ENCODE measurements at places on chromosomes 4 and X.

- no peak for DNase-seq
These were observed 331.1 kb downstream of the GRID2 start for GRCh38 chr4:92634882-92635281.

GRCh38 chrX:52277666-52278065, 91.2 kb upstream of the XAGE2 start:
- no peak for DNase-seq

- DNase-seq = no peak
These were observed 871 bp upstream of the SLITRK2 start for GRCh38 chrX:145816601-145817315.

DNA sequence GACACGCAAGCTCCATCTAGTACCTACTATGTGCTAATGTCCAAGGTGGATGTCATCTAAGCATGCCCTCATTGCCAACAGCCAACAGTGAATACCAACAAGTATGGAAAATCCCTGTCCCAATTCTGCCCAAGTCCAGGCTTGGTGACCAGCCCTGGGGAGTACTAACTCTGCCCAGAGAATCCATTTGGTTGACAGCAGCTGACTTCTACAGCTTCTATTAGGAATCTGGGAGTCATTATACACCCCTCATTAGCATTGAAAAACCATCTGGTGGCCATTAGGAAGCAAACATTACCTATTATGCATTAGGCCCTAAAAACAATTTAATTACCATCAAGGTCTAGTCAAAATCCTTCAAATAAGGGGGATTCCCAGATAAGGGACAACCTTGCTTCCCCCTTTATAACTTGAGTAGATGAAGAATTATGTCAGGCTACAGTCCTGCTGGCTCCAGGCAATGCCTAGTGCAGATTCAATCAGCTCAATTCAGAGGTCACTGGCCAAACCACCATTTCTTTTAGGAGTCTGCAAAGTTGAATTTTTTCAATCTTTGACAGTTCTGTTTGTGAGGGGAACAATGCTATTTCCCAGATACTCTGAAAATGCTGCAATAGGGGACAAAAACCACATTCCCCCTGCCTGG, 228.0 kb upstream of the LDB2 start:
- peak; percentile 10 for DNase-seq

- DNase-seq = peak; percentile 1
These were observed 47.2 kb upstream of the TFDP3 start for GRCh38 chrX:133265331-133265730.

- DNase-seq = no peak
These were observed 59.7 kb upstream of the MTM1 start for GRCh38 chrX:150508451-150509367.

- no peak for DNase-seq
These were observed 439.7 kb upstream of the DIAPH2 start for GRCh38 chrX:96244955-96245354.

- no peak for DNase-seq
These were observed 199.0 kb downstream of the GPC3 start for GRCh38 chrX:133786382-133786781.

- no peak for DNase-seq
These were observed 36.3 kb downstream of the ANXA10 start for GRCh38 chr4:168128601-168129000.

DNA sequence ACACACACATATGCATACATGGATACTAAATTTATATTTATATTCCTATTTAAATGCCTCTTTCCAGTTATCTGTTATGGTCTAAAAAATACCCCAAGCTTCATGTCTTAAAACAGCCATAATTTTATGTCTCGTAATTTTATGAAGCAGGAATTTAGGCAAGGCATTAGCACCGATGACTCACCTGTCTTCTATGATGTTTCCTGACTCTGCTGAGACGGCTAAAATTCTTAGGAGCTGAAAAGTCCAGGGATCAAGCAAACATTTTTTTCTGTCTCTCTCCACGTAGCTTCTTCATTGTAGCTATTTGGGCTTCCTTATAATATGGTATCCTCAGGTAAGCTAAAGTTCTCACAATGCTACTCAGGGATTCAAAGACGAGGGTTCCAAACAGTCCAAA, 930.3 kb downstream of the STIM2 start:
- peak; percentile 51 for DNase-seq

DNA sequence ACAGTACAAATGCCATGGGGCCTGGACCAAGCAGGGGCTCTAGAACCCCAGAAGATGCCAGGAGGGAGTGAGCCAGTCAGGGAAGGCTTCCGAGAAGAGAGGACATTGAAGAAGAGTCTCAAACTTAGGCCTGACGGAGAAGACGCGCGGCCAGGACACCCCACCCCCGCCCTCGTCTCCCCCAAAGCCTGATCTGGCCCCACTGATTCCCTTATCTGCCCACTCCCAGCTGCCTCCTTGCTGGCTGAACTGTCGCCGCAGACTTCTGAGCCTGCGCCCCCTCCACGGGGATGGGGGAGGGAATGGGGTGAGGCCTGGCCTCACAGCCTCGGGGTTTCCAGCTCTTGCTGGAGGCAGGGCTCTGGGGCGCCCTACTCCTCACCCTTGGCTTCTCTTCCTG, 3.6 kb upstream of the GATA1 start:
- no peak for DNase-seq

DNA sequence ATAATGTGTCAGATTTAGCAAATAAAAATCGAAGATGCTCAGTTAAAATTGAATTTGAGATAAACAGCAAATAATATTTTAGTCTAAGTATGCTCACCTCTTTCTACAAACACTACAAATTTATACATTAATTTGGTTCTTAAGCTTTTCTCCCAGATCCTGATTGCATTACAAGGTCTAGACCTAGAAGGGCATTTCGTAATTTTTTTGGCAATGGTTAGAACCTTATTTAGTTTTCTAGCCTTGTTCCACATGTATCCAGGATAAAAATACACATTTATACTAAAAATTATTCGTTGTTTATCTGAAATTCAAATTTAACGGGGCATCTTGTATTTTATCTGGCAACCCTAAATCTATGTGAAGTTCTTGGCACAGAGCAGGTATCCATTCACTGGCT, 2.5 kb upstream of the CDKL5 start:
- DNase-seq = peak; percentile 12

- DNase-seq = peak; percentile 22
These were observed 17.1 kb upstream of the TMEM150C start for GRCh38 chr4:82578935-82579334.

- DNase-seq = no peak
These were observed 404.0 kb upstream of the F9 start for GRCh38 chrX:139126493-139126892.

DNA sequence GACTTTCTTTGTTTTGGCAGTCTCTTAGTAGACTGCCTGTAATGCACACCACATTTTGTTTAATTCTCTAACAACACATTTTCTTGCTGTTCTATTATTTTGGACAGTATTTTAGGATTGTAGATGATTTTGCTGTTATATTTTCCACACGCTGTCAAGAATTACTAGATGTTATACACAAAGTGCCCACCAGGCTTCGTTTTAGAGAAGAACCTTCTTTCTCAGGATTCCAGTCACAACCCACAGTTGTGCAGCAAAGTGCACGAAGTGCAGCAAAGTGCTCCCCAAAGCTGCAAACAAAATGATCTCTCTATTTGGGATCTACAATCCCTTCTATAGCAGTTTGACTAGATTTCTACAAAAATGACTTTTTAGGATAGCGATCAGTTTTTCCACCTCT, 2.4 kb downstream of the ZNF141 start:
- DNase-seq = no peak

GRCh38 chr4:43047058-43047457, 154.5 kb downstream of the GRXCR1 start:
- no peak for DNase-seq

DNA sequence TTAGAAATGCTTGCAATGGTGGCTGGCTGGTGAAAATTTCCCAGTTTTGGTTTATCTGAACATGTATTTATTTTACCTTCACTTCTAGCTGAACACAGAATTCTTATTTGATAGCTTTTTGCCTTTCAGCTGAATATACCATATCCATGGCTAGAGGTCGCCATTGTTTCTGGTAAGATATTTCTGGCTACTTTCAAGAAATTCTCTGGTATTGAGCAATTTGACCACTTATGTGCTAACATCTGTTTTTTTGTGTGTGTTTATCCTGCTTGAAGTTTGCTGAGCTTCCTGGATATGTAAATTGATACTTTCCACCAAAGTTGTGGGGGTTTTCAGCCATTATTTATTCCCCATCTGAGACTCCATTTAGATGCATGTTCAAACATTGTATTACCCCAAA, 75.4 kb downstream of the FBXW7 start:
- peak; percentile 56 for DNase-seq

DNA sequence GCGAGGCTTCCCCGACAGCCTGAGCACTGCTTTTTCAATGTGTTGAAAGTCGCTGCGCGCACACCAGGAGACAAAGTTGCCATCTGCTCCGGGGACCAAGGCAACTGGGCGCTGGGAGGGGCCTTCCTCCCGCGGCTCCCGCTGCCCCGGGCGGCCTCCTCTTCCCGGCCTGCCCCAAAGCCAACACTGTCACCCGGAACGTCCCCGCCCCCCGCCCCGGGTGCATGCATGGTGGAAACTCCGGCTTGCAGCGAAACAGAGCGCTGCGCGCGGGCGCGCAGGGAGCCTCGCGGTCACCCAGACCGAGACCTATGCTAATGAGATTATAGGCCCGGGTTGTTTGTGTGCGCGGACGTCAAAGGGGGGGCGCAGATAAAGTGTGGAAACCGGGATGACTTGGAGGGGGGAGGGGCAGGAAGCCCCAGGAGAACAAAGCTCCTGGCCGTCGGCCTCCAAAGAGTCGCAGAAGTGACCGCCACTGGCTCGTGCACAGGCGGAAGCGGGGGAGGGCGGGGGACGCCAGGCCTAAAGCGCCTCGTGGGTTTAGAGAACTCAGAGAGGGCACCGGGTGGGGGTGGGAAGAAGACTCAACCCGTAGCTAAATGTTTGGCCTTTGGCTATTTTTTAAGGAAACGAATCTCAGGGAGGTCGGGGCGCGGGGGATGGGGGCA, 88.8 kb downstream of the BCOR start:
- DNase-seq = peak; percentile 36

- peak; percentile 2 for DNase-seq
These were observed 47.5 kb downstream of the NKX6-1 start for GRCh38 chr4:84451546-84451945.

DNA sequence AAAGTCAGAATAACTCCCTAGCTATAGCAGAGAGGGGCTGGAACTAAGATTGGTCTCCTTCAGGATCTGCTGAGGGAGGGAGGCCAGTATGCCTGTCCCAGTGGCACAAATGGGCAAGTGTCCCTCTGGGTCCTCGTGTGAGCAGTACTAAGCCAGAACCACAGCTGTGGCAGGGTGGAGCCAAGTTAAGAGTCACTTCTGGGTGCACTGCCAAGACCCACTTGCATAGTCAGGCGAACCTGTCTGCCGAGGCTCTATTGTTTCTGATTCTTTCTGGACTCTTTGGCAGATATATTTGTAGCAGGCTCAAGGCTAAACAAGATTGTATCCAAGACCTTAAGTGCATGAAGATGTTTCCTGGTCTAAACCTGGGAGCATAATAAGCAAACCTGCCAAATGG, 1123.7 kb upstream of the POU3F4 start:
- no peak for DNase-seq

- no peak for DNase-seq
These were observed 7.8 kb downstream of the SERTM2 start for GRCh38 chrX:111519215-111519614.

DNA sequence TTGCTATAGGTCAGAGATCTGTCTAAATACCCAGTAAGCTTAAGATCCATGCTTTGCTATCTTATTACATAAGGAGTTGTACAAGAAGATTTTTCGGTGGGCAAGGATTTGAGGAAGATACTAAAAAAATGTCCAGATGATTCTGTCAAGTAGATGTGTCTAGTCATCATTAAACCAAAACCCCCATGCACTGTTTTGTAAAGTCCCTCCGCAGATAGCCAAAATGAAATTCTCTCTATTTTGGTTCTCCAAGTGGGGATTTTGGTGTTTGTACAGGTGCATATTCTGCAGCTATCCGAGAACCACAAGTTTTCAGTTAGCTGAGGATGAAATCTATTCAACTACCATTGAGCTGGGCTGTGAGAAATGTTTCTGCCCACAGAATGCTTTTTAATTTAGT, 994.8 kb downstream of the NLGN4X start:
- no peak for DNase-seq

- DNase-seq = peak; percentile 35
These were observed 211.8 kb upstream of the PSAPL1 start for GRCh38 chr4:7646384-7647061.

DNA sequence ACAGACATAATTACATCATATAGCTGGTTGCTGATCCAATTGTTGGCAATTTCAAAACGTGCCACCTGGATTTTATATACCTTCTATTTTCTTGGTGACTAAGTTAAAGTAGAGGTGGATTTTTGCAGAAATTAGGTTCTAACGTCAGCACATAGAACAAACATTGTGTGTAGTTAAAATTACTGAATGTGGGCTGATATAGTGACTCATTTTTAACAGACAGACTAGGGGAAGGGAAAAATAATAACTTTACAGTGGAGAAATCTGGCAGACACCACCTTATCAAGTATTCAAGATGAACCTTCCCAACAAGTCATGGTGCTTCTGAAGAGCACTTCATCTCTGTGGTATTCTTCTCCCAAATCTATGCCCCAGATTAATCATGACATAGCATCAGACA, 134.5 kb downstream of the UCHL1 start:
- peak; percentile 65 for DNase-seq

GRCh38 chr4:38091636-38092035, 131.4 kb downstream of the PTTG2 start:
- peak; percentile 51 for DNase-seq

DNA sequence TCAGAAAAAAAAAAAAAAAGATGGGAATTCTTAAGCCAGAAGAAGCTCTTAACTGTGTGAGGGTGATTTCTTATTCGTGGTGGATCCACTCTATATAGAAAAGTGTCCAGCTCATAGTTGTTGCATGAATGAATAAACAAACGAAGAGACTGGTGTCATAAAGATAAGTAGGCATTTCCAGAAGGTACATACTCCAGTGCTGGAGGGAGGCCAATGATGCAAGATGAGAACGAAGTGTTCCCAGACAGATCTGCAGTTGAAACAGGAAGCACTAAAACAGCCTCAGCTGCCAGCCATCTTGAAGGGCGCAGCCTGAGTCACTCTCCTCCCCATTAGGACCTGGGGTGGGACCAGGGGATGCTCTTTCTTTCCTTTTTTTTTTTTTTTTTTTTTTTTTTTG, 47.4 kb upstream of the HOPX start:
- DNase-seq = peak; percentile 96

- DNase-seq = peak; percentile 99
These were observed 66.8 kb upstream of the SH3RF1 start for GRCh38 chr4:169337510-169337909.
